Subcutaneous adipose tissue (tissue), 4 donors: ENCODE measurements at places on chromosomes 2 and 18. TPM values are rescaled to one million over a fixed set of nuclear protein-coding genes. Genes with fewer than 3 reads are reported as not detected.

Gene KATNAL2
- total RNA-seq: 2.6 TPM

Gene CRYGC
- not detected for total RNA-seq

Gene LRRC30
- total RNA-seq: not detected

Gene PLCD4
- total RNA-seq: 2.6 TPM

Gene HDAC4
- total RNA-seq: 24.8 TPM

Gene TAF1B
- total RNA-seq: 14.1 TPM

Gene GPAT2
- 1.5 TPM for total RNA-seq

Gene MYO5B
- 1.3 TPM for total RNA-seq

Gene TBR1
- not detected for total RNA-seq

Gene ECEL1
- total RNA-seq: not detected

Gene KIAA2012
- total RNA-seq: not detected

Gene BBS5
- total RNA-seq: 10.1 TPM

Gene COLEC11
- 1.1 TPM for total RNA-seq

Gene TGFA
- 2.0 TPM for total RNA-seq

Gene ZSCAN30
- 20.1 TPM for total RNA-seq

Gene ATP8B1
- total RNA-seq: 8.6 TPM

Gene SIX2
- 3.8 TPM for total RNA-seq

Gene CPO
- total RNA-seq: 1.2 TPM

Gene SNORC
- 0.49 TPM for total RNA-seq

Gene SPOPL
- 23.9 TPM for total RNA-seq

Gene SH2D6
- not detected for total RNA-seq
